ENCODE measurements at places on chromosomes 12 and 14.

DNA sequence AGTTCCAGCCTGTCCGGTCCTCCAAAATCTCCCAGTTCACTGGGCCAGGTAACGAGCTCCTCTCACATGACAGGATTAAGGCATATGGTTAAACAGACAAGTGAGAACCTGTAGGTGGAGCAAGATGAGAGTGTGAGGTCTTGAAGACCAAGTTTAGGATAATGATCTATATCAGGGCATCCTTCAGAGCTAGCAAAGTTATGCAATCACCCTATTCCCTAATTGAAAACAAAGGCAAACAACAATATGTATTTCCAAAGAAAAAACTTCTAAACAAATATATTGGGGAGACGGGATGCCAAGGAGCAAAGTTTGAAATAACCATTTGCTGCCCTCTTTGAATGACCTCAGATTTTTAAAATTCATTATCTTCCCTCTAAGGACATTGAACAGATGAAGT is 571.2 kb downstream of the BCL11B start:
- DNase-seq, result no peak

DNA sequence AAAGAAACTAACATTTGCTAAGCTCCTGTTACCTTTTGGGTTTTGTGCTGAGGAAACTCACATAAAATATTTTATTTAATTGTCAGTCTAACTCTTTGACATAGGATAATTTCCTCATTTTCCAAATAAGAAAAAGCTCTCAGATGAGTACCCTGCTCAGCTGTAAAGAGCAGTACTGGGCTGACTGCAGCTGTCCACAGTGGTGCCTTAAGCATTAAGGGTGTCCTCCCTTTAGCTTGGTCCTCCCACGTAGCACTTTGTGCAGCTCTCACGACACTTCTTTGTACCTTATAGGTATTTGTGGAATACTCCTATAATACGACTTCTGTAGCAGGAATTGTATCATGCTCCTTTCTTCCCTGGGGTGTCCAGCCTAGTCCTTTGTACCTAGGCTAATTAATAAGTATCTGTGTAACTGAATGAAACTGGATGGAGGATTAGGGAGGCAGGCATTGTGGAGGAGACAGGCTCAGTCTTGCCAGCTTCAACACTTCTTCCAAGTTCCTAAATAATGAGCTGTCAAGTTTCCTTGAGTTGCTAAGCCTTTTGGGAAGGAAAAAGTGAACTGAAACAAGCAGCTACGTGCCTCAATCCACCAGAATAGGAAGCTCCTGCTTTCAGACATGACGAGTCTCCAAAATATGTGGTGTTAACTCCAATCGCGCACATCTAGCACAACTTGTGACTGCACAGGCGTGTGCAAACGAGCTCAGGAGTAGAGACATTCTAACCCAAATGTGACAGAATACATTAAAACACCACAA is 123.0 kb downstream of the SLC38A4 start:
- DNase-seq, result no peak

DNA sequence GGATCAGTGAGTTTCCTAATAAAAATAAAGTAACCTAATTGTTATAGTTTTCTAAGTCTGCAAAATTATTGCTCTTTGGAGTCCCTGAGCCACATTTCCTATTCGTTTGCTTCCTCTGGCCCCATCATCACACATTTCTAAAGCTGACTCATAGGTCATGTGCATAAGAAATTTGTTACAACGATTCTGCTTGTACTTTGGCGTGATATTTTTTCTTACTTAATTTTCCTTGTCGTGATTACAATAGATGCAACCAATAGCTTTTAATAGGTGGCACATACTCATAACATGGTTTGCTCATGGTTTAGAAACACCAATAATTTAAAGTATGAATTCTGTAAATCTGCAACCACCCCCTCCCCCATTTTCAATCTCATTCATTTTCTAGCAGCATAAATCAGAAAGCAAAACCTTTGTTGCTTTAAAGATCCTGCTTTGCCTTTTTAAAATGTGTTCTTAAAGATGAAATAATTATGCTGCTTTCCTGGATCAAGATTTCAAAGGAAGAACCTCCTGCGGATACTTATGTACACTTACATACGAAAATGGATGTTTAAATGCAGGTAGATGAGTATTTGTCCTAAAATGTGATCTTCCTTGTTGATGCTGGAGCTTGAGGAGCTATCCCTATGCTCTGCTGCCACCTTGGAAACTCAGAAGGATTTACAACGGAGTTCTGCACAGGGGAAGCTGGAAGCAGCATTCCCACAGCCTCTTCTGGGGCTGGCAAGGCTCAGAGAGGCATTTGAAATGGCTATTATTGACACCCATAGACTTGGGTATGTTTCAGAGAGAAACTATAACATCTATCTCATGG is 1.7 kb upstream of the FLRT2 start:
- no peak for DNase-seq

DNA sequence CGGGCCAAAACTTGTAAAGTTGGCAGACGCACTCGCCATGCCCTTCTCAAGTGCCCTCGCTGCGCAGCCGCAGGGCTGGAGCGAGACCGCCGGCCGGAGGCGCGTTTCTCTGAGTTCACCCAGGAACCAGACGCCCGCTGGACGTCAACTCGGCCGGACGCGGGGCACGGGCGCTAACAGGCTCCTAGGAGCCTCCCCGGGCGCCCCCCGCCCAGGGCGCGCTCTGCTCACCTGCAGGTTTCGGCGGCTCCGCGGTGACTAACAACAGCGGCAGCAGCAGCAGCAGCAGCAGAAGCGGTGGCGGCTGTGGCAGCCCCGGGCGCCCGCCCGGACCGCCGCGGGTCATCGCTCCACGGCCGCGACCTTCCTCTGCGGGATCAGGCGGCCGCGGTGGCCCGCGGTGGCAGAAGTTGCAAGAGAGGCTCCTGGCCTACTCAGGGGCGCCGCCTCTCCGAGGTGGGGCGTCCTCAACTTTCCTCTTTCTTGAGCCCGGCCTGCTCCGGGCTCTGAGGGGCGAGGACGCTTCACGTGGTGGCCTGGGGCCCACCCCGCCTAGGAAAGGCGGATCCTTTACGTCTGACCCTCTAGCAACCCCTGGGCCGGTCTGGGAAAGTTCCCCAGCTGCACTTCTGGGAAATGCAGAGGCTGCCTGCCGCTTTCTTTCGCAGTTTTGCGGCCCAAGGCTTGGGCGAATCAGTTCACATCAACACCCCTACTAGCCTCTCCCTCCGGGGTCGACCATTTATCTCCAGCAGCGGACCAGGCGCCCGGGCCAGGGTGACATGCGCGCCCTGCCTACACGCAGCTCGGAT is at the start of gene PLBD1:
Gene PLBD1 (minus strand): TSS at position 533 of the 812 bp plus-strand sequence. CDS start 187 bp downstream, at position 346.
- no peak for DNase-seq

- no peak for DNase-seq
These were observed 206.5 kb downstream of the ETV6 start for GRCh38 chr12:11855983-11856374.

DNA sequence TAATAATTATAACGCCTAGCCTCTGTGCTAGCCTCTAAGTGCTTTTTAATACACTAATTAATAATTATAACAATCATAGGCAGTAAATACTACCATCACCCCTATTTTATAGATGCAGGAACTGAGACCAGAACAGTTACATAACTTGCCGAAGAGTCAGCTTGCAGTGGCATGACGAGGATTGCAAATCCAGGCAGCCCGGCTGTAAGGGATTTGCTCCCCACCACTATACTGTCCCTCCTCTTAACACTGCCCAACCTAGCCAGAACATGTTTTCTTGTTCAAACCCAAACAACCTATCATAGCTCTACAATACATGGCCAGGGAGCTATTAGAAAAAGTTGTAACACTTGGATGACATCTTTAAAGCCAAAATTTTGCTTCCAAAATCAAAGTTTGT is 33.9 kb upstream of the VASH1 start:
- DNase-seq, result no peak

DNA sequence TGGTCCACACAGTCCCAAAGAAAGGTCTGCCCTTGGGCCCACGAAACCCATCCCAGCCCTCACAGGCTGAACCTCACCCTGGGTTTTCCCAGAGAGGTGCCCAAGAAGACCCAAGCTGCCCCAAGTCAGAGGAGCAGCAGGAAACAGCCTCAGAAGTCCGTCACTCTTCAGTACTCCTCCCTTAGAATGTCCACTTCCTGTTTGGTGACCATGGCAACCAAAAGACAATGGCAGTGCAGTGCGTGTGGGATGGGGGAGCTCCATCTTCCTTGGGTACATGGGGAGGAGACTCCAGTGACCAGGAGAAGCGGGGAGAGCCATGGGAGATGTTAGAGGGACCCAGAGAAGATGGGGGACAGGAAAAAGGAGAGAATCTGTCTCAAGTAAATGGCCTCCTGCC is 11.3 kb downstream of the SELPLG start:
- DNase-seq, result no peak
